Hematopoietic multipotent progenitor cell treated with erythropoietin and hydrocortisone succinate and interleukin-3 and kit ligand, for 17 days (in vitro differentiated cells): ENCODE measurements at places on chromosomes 11 and 22.

- no peak for DNase-seq
These were observed 616.6 kb downstream of the TBC1D22A start for GRCh38 chr22:47379037-47379436.

- no peak for DNase-seq
These were observed 47.9 kb downstream of the KCNJ1 start for GRCh38 chr11:128819198-128819597.

DNA sequence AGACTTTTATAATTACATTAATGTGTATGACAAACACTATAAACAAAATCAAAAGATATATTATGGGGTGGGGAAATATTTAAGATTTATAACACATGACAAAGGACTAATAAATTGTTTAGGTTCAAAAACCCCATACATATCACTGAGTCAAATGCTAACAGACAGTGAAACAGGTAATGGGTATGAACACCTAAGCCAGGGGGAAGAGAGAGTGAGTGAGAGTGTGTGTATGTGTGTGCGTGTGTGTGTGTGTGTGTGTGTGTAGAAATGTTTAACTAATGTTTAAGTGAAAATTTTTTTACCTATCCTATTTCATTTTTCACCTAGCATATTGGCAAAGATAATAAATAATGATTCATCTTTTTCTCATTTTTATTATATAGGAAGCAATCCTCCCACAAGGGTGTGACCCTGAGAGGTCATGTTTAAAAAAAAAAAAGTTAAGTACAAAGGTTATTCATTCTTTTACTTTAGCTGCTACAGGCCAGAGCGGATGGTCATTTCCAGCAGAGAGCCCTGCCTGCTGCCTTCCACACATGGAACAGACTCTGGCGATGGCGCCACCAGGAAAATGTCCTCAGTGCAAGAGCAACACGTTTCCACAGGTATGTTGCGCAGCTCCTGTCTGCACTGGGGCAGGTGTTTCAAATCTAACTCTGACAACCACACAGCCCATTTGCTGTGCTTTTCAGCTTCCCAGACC is 72.9 kb downstream of the PISD start:
- DNase-seq, result no peak

GRCh38 chr11:120928627-120929026 is 95.3 kb upstream of the TBCEL start:
- DNase-seq, result no peak

GRCh38 chr11:67442504-67443404 is 522 bp downstream of the CORO1B start:
- no peak for DNase-seq

- DNase-seq, result no peak
These were observed 107.4 kb downstream of the MORC2 start for GRCh38 chr22:30861131-30861530.

DNA sequence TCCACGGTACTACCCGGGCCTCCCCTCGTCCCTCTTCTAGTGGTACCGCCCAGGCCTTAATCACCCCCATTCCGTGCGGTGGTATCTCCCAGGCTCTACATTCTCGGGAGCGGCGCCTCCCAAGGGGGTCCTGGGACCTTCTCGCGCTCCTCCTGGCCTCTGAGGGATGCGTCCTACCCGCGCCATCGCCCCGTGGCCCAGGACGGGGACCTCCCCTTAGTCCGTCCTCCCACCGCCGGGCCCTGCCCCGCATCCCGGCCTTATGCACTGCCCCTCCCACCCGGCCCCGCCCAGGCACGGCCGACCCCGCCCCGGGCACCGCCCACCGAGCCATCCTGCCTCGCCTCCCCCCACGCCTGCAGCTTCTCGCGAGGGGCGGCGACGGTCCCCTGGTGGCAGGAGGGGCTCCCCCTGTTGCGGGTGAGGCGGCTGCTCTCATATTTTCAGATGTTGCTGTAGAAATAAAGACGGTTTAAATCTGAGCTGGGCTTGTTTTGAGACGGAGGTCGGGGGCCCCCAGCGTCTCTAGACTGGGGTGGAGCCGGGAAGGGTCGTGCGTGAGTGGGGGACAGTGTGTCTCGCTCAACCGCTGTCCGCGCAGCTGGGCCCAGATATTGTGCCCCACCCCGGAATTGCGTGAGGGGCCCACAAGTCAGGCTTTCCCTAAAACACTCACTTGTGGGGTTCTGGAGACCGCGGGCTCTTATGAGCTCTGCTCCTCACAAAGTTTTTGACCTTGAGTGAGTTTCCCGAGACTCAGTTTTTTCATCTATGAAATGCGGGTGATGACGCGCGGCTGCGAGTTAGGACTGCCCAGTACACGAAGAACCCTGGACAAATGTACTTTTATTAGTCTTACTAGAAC is 828 bp upstream of the RAB1B start:
- DNase-seq, result peak; percentile 85

DNA sequence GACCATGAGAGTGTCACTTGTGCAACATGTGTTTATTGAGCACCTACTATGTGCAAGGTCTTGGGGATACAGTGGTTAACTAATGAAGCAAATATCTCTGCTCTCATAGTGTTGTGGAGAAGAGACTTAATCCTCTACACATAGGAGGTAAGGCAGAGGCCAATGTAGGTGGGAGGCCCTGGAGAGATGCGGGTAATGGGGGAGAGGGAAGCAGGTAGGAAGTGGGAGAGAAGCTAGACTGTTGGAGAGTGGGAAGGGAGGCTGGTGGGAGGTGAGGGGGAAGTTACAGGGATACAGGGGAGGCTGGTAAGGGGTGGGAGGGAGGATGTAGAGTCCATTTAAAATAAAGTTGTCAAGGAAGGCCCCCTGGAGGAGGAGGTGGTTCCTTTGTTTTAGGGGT is 240.0 kb downstream of the MIAT start:
- DNase-seq, result no peak

DNA sequence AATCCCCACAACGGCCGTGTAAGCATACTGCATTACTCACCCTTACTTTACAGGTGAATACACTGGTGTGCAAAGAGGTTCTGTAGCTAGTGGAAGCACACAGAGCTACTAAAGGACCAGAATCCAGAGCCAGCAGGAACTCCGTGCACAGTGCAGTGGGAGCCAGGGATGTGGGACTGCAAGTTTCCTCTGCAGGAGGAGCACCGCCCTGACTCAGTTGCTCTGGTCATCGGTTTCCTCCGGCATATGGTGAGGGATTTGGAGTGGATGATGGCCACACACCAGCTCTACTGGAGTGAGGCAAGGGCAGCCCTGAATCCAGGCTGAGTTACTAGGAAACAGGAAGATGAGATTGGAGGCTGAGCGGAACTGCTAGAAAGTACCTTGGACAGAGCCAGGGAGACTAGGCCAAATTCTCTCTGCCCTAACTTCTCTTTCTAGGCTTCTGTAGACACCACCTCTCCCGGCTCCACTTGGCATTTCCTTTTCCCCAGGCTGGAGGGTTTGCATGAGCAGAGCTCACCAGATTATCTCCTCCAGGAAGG is 18.2 kb upstream of the C22orf42 start:
- DNase-seq, result no peak

- DNase-seq, result no peak
These were observed 17.9 kb upstream of the RRAS2 start for GRCh38 chr11:14376920-14377319.

- no peak for DNase-seq
These were observed 6.1 kb upstream of the TEAD1 start for GRCh38 chr11:12668166-12668565.

- DNase-seq, result no peak
These were observed 31.3 kb upstream of the YPEL1 start for GRCh38 chr22:21766691-21767462.

GRCh38 chr11:10275714-10276113 is 18.3 kb downstream of the SBF2 start:
- no peak for DNase-seq

- DNase-seq, result no peak
These were observed 23.1 kb downstream of the NCAPD3 start for GRCh38 chr11:134200688-134201087.

DNA sequence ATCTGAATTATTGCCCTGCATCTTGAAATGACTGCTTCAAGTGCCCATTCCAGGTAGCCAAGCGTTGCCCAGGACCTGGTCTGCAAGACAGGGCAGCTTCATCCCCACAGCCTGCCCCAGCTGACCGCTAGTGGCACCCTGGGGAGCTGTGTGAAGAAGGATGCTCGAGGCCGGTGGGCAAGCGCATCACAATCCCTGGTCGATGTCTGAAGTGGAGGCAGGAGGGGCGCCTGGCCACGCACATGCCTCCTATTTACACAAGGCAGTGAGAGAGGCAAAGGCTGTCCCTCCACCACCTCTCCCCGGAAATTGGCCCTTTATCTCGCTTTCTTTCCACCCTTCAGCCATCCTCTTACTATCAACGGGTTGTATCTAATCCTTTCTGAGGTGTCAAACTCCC is 28.1 kb upstream of the PHF21A start:
- no peak for DNase-seq

DNA sequence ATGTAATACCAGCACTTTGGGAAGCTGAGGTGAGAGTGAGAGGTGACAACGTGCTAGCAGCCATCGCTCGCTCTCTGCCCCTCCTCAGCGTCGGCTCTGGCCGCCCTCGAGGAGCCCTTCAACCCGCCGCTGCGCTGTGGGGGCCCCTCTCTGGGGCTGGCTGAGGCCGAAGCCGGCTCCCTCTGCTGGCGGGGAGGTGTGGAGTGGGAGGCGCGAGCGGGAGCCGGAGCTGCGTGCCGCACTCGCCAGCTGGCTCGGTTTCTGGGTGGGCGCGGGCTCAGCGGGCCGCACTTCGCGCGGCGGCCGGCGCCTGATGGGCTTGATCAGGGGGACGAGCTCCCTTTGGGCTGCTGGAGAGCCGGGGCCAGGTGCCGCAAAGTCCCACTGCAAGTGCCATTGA is 98.9 kb upstream of the UBASH3B start:
- no peak for DNase-seq
